Stimulated activated naive CD4-positive, alpha-beta T cell (primary cell): ENCODE measurements at places on chromosomes 7 and 10.
A peak's percentile ranks its signal among the peaks of the same experiment; 100 is the strongest.

DNA sequence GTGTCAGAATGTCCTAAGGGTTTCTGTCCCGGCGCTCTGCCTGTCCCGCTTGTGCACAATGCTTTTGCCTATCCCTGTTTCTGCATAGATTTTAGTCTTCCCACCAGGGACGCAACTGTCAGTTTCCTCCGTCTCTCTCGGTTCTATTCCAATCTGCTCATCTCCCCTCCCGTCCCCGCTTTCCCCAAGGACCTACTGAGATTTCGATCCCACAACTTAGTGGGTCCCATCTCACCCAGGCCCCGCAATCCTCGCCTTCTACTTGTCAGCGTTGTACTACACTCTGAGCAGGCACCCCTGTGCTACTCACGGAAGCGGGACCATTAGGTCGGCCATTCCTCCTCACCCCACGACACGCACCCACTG, 519 bp upstream of the ZNF655 start:
- DNase-seq: no peak

DNA sequence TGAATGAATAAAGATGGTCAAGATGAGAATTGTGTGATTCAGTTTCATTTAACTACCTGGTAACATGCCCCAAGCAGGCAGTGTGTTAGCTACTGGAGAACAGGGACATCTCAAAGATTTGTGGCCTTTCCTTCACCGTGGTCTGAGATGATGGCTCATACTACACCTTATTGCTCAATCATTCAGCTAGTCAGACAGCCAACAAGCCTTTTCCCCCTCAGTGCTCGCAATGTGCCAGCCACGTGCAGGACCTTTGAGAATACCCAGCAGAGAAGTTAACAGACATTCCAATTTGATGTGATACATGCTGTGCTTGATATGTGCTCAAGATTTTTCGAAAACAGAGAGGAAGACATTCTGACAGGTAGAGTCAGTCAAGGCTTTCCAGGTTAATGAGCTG, 562.8 kb downstream of the SUGCT start:
- no peak for DNase-seq

DNA sequence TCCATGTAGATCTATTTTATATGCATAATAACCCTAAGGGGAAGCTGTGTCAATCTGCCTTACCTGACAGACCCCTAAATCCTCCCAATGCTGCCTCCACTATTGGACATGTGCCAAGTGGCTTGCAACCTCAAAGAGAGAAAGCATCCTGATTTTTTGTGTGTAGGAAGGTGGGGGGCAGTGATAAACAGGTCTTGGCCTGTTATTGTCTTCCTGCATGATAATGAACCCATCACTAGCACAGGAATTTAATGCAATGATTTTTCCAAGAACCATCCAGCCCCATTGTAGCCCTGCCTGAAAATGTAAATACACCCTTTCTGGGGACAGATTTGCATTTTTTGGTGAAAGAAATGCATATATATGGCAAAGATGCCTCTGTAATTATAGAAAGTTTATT, 850.2 kb downstream of the LRMDA start:
- no peak for DNase-seq

DNA sequence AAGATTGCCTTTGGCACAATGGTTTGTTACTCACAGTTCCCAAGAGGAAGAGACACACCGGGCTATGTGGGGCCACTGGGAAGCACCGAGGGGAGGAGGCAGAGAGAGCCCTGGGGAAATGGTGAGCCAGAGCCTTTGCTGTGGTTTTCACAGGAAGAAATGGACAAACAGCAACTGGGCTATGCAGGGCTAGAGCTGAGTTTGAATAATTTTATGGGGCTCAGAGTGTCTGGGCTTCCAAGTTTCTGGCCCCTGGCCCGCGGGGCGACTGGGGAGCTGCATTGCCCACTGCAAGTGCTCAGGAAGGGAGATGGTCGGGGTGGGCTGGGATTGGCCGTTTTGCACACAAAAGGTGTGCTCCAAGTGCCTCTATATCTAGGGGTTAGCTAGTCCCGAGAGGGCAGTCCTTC, 92.6 kb downstream of the CHST15 start:
- no peak for DNase-seq

GRCh38 chr7:20038676-20039075, 178.5 kb downstream of the MACC1 start:
- no peak for DNase-seq

- DNase-seq: no peak
Measured at GRCh38 chr7:45048748-45049147, 40.0 kb downstream of the NACAD start.

- DNase-seq: peak; percentile 13
Measured at GRCh38 chr10:67612577-67613537, 83.1 kb downstream of the CTNNA3 start.

DNA sequence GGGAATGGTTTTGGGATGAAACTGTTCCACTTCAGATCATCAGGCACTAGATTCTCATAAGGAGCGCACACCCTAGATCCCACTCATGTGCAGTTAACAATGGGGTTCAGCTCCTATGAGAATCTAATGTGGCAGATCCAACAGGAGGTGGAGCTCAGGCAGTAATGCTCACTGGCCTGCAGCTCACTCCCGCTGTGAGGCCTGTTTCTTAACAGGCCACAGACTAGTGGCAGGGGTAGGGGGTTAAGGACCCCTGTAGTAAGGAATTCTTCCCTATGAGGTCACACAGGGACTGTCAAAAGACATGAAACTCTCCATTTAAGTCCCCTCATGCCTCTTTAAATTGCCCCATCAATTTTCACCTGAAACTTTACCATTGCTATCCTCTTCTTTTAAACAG, 8.0 kb downstream of the HGF start:
- DNase-seq: no peak

- no peak for DNase-seq
Measured at GRCh38 chr10:61821693-61822092, 79.8 kb upstream of the ARID5B start.

DNA sequence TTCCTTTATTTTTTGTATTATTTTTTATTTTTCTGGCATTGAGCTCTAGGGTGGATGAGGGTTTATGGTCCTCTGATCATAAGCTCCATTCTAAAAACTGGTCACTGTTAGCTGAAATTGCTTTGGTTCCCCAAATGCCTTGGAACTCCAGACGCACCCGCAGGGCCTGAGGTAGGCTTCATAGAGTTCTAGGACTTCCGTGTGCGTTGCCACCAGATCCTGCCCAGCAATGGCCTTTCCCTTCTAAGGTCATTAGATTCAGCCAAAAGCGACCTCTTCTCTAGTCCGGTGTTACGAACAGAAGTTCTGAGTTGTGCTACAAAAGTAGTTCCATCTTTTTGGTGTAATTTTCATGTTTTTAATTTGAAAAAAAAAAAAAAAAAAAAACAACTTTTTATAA, 64.4 kb downstream of the KLHDC10 start:
- no peak for DNase-seq

DNA sequence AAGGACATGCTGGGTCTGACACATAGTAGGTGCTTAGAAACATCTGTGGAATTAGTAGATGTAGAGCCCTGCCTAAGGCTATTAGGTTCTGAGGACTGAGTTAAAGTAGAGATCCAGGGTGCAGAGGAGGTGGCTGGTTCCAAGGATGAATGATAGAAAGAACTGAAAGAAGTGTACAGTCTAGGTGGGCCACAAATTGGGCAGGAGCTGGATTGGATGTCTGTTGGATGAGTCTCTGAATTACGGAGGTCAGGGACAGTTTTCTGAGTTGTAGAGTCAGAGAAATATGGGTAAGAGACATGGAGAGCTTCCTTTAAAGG, 2.0 kb upstream of the SAMD8 start:
- no peak for DNase-seq
